ENCODE measurements at places on chromosomes 1 and 21.
A peak's percentile ranks its signal among the peaks of the same experiment; 100 is the strongest.

DNA sequence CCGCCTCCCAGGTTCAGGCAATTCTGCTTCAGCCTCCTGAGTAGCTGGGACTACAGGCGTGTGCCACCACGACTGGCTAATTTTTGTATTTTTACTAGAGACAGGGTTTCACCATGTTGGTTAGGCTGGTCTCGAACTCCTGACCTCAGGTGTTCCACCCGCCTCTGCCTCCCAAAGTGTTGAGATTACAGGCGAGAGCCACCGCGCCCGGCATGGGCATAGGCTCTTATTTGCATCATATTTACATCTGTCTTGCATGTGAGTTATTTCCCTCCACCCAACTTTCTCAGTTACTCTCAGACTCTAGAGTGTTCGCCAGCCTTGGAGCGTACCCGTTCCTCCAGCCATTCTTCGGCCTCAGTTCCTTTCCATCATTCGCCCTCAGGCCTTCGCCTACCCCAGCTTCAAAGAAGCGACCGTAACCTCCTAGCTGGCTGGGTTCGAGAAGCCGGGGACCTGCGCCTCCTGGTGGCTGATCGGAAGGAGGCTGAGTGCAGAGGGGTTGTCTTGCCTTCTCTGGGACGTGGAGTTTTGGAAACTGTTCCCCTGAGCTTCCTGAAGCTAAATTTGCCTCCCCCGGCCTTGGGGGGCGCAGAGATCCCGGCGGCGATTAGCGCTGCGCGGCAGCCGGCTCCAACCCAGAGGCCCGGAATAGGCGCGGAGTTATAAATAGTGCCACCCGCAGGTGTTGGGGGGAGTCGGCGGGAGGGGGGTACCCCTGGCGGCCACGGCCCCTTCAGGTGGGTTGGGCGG lies 3.6 kb upstream of the ZBTB7B start:
- DNase-seq = peak; percentile 86

DNA sequence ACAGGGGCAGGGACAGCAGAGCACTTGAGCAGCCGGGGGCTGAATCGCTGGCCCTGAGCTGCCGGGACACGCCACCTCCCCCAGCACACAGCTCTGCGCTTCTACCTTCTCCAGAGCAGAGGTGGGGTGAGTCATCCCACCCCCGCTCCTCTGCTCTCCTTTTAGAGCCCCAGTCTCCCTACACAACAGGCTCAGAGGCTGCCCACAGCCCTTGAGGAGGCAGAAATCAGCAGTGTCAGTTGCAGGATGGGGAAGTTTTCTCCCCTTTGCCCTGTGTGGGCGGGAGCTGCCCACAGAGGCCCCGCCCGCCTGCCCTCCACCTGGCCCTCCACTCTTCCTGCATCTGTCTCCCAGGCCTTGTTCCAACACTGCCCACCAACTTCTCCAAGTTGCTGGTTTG lies 94.6 kb downstream of the STUM start:
- DNase-seq = peak; percentile 89

DNA sequence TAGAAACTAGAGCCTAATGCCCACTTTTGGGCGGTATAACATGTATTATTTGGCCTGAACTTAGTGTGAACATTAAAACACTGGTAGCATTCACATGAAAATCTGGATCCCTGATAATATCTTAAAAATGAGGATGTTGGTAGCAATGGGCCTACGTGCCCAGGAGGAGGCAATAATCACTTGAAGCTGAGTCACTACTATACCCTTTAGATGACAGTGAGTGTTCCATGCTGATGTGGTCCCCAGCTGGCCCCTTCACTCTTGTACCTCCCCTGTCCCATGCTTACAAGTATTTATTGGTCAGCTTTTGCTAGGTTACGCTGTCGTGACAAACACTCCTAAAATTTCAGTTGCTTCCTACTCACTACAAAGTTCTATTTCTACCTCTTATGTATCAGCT lies 23.0 kb upstream of the POU2F1 start:
- DNase-seq = no peak

DNA sequence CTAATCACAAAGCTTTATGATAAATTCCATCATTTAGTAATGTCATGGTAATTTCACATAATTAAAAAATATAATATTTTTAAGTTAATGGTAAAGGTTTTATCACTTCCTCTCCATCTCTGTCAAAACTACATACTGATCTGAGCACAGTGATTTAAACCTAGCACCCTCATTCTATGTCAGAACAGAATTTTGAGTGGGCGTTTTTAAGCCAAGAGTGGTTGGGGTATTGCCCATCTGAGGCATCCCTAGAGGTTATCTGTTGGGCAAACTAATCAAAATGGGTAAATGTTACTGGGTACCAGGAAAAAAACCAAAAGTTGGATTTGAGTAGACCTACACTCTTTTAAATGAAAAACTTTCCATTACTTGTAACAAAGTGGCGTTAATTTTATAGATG lies 100.7 kb upstream of the GFI1 start:
- peak; percentile 51 for DNase-seq

DNA sequence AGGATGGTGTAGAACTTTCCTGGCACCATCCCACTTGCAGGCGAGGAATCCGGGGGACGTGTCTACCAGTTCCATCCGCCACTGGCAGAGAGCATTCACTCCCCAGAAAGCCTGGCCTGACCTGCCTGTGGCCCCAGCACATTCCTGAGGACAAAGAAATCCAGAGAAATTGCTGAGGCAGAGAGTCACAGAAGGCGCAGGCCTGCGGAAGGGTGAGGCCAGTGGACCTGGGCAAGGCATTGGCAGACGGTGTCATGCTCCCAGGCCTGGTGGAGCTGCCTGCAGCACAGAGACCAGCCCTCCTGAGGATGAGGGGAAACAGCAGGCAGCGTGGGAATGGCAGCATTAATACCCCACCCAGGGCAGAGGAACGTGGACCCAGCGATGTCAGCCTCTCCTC lies 81.2 kb upstream of the F3 start:
- DNase-seq = no peak

DNA sequence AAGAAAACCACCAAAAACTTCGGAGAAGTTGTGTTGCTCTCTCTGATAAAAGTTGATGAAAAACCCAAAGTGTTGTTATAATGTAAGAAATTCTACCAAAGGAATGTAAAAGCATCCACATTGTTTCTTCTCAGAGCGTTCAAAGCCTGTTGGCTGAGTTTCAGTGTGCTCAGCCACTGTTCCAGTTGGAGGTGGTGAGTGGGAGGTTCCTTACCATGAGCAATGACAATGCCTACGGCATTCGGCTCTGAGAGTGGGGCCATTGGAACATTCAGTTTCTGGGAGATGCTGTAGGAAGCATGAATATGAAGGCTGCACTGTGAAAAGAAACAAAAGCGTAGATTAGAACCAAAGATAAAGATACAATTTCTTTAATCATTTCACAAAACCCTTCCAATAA lies 20.5 kb upstream of the MYBPHL start:
- DNase-seq = no peak

- peak; percentile 71 for DNase-seq
Measured at GRCh38 chr1:212234431-212235395, 50.5 kb upstream of the PPP2R5A start.

- peak; percentile 83 for DNase-seq
Measured at GRCh38 chr1:204363335-204364114, 3.8 kb upstream of the PLEKHA6 start.

- DNase-seq = no peak
Measured at GRCh38 chr1:2789164-2789985, 12.1 kb downstream of the TTC34 start.

- DNase-seq = peak; percentile 33
Measured at GRCh38 chr1:93056214-93056613, 22.9 kb upstream of the MTF2 start.

GRCh38 chr21:16116069-16116468 lies 386.3 kb downstream of the USP25 start:
- DNase-seq = no peak

- DNase-seq = no peak
Measured at GRCh38 chr1:203519896-203520295, 25.9 kb downstream of the OPTC start.

DNA sequence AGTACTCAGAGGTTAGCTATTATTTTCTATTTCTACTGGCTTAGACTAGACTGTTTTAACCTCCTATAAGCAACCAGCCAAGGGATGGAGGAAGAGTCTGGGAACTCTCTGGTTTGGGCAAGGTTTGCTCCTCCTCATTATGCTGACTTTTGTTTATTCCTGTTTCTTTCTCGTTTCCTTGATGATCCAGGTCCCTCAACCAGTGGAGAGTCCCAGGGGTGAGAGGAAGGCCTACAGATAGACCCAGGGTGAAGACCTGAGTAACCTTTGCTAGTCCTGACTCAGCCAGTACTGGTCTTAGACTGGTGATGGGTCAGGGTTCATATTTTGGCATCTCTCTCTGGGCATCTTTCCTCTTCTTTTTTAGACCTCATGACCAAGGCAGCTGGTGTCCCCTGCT lies 5.4 kb downstream of the TUFT1 start:
- DNase-seq = no peak

- DNase-seq = no peak
Measured at GRCh38 chr1:240497908-240498307, 114.0 kb downstream of the GREM2 start.

GRCh38 chr1:100147875-100148274 lies 14.9 kb downstream of the TRMT13 start:
- DNase-seq = no peak

- no peak for DNase-seq
Measured at GRCh38 chr1:68314151-68314780, 81.9 kb upstream of the WLS start.

DNA sequence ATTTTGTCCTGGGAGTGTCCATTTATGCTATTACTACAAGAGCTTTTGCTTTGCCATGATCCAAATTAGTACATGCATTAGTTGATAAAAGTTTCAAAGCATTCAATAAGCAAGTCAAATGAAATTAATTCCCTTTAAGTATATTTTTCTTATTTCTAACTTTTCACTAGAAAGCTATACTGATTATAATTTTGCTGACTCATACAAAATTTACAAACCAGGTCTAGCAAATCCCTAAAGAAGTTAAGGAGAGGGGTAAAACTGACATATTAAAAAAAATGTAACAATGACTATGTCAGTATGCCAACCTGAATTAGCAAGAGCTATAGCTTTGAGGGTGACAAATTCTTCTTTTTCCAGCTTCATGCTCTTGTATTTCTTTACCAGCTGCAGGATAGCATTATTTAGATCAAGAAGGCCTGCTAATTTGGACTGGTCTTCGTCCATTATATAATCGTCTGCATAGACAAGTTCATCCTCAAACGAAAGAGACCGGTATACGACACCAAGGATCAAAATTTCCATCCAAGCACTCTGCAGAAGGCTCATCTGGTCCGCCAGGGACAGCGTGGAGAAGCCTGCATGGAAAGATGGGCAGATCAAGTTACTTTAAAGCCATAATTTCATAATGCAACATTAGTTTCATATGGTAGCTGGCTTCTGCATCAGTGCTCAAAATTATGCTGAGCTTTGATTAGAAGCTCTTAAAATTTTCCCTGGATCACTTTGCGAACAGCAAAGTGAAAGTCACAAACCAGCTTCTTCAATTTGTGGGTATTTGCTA lies 95.8 kb upstream of the USH2A start:
- no peak for DNase-seq

DNA sequence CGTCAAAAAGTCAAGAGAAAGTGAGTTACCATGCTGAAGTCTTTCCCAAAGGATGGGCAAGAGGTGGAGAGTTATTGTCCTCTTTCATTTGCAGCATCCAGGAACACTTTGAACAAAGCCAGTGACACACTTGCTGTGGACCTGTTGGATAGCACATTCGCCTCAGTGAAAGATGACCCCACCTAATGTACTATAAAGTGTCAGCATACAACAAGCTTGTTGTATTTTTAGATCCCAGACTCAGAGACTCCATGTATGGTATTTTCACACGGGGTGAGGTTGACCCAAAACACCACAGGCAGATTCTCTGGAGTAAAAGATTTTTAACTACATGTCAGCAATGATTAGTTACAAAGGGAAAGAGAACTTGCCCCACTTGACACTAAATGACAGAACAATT lies 273.8 kb downstream of the PTBP2 start:
- no peak for DNase-seq

DNA sequence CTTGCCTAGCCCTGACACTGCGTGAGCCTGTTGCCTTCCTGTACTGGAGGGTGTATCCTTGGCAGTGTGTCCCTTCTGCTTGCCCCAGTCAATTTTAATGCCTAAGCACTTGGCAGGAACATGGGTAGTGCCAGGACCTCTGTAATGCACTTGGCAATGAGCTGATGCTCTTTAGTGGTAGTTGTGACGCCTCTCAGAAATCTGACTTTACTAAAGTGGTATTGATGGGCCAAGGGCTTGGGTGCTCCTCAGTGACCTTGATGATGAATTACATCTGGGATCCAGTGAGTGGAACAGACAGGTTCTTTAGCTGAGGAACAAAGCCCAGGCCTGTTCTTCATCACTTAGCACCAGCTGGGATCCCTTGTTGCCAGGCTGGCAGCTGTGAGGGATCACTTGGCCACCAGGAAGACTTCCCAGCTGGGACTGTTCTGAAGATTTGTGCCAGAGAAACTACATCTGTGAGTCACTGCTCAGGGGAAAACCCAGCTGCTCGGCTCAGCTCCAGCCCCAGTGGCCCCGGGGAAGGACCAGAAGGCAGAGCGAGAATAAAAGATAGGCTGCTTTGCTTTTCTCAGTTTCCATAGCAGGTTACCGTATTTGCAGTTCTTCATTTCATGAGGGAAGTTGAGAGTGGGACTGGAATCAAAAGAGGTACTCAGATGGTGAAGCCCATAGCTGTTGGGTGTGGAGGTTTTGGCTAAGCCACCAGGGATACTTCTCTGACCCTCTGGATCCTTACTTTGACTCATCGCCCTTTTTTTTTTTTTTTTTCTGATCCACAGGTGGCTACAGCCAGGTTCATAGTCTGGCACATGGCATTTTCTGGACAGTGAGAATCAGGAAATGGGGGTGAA lies 28.5 kb upstream of the KCNA2 start:
- peak; percentile 79 for DNase-seq

GRCh38 chr1:86110451-86111129 lies 46.0 kb downstream of the COL24A1 start:
- DNase-seq = no peak

DNA sequence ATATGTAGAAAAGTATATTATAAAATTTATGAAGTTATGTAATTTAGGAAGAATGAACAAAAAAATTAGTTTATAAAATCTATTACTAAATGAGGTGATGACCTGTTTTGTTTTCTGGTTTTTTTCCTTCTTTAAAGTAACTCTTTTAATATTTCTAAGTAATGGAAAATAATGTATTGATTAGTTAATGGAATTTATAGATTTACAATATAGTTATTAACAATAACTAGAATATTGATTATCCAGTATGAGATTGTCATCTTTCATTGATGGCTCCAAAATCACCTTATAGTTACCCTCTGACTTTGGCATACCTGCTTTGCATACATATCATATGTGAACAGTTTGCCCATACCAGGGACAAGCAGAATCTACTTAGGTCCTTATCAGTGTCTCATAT lies 23.4 kb downstream of the CAMSAP2 start:
- no peak for DNase-seq

- DNase-seq = no peak
Measured at GRCh38 chr1:184424945-184425344, 38.1 kb downstream of the C1orf21 start.

- no peak for DNase-seq
Measured at GRCh38 chr1:68464891-68465290, 15.1 kb upstream of the RPE65 start.
